ENCODE measurements at places on chromosomes 7 and 10. TPM values are rescaled to one million over a fixed set of nuclear protein-coding genes. Genes with fewer than 3 reads are reported as not detected.

- DNase-seq, result no peak
These were observed 76.4 kb downstream of the MAP3K8 start for GRCh38 chr10:30510184-30510931.

DNA sequence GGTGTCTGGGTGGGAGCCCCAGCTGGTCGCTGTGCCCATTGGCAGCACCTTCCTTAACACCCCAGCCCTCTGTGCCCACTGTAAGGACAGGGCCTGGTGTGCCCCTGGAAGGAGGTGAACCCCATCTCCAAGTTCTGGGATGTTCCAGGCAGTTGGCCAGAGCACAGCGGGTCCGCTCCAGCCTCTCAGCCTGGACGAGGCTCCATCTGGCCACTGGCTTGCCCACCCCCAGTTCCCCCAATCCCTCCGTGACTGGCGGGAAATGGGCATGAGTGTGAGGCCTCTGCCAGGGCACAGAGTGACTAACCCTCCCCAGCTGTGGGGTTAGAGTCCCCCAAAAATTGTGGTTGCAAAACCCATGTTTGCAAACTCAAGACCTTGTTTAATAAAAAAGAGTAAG is 15.6 kb downstream of the GRIFIN start:
- no peak for DNase-seq

DNA sequence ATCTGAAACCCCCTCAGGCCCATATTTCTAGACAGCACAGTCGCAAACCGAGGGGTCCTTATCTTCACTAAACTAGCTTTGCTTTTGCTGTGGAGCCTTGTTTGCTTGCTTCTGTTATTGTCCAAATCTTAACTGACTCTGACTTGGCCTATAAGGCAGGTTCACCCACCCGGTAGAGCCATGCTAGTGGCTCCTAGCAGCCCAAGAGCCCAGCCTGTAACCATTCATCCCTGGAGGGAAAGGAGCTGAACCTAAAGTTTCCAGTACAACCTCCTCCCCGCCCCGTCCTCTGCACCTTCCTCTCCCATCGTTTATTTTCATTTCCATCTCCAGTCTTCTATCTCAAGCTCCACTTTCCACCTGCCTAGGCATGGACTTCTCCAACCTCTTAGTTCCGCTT is 345.7 kb downstream of the PTPRN2 start:
- DNase-seq, result no peak

Gene BMPR1A
- total RNA-seq, result 44.4 TPM

Gene ANLN
- total RNA-seq, result 3.8 TPM

Gene TCERG1L
- total RNA-seq, result not detected

Gene PPP1R3C
- 1.5 TPM for total RNA-seq

GRCh38 chr7:102119213-102119651 is 167.4 kb upstream of the SH2B2 start:
- no peak for DNase-seq

DNA sequence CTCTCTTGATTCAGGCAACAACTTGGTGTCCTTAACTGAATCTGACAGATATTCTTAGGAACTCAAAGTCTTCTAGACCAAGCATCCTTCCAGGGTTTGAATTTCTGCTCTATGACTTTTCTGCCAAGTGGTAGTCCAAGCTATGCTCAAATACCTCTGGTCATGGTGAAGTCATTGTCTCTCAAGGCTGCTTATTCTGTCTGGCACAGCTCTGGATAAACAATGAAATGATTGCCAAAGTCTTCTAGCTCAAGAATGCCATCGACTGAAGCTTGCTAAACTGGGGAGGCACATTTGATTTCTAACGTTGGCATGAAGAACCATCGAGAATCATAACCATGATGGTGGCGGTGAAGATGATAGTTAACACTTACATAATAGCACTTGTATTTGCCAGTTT is 116.2 kb upstream of the MKX start:
- no peak for DNase-seq

Gene MUC12
- total RNA-seq, result 814 TPM
